ENCODE measurements at places on chromosomes 1 and 21. TPM values are rescaled to one million over a fixed set of nuclear protein-coding genes. Genes with fewer than 3 reads are reported as not detected.

The LMOD1 gene
- 22.2 TPM for total RNA-seq

The KCNAB2 gene
- total RNA-seq = 3.3 TPM

The OXCT2 gene
- 4.1 TPM for total RNA-seq

The SLFNL1 gene
- 0.66 TPM for total RNA-seq

All from smooth muscle cell of trachea (primary cell).